ENCODE measurements at places on chromosomes 2 and 18.
A peak's percentile ranks its signal among the peaks of the same experiment; 100 is the strongest.

DNA sequence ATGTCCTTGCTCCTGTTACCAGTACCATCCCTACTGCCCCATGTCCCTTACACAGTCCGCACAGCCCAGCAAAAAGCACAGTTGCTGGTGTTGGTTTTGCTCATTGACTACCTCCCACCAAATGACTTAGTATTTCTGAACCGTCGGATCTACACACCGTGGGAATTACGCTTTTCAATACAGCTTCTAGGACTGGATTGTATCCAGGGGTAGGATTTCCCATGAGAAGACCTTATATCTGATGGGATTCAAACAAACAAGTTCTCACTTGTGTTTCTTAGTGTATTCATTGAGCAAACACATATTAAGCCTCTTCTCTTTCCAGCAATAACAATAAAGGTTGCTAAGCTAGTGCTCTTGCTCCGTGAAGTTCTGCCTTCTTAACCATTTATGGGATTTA is 25.8 kb downstream of the TRAPPC12 start:
- no peak for DNase-seq

DNA sequence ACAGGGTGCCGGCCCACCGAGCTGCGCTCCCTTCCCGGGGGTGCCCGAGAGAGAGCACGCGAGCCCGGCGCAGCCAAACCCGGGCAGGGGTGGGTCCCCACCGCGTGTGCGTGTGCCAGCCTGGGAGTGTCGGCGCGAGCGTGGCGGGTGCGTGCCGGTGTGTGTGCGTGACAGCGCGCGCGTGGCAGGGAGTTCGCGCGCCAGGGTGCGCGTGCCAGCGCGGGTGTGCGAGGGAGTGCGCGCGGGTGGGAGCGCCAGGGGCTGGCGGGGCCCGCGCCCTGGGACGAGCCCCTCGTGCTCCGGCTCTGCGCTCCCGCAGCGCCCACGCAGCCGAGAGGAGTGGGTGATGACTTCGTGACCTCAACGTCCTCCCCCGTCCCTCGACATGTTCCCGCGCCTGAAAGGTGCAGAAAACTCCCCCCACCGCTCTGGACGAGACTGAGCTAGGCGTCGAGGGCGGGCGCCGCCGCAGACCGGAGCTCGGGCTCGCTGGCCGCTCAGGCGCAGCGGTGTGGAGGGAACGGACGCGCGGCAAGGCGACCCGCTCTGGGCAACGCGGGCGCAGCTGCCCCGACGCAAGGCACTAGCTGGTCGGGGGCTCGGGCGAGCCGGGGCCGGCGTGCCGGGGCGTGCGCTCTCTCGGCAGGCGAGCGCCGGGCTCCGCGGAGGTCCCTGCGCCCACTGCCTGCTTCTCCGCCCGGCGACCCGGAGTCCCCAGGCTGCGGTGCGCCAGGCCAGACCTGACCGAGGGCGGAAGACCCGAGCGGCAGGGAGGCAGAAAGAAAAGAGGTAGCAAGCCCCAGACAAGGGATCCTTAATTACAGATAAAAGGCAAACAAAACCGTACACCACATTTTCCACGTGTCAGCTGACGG is 582.8 kb downstream of the ZEB2 start:
- DNase-seq = peak; percentile 35

DNA sequence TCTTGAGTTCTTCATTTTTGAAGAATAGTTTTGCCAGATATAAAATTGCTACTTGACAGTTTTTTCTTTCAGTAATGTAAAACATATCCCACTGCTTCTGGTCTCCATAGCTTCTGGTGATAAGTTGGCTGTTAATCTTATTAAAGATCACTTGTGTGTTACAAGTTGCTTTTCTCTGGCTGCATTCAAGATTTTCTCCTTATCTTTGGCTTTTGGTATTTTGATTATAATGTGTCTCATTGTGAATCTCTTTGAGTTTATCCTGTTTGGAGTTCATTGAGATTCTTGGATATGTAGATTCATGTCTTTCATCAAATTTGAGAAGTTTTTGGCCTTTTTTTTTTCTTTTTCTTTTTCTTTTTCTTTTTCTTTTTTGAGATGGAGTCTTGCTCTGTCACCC is 20.2 kb upstream of the ADNP2 start:
- DNase-seq = no peak

DNA sequence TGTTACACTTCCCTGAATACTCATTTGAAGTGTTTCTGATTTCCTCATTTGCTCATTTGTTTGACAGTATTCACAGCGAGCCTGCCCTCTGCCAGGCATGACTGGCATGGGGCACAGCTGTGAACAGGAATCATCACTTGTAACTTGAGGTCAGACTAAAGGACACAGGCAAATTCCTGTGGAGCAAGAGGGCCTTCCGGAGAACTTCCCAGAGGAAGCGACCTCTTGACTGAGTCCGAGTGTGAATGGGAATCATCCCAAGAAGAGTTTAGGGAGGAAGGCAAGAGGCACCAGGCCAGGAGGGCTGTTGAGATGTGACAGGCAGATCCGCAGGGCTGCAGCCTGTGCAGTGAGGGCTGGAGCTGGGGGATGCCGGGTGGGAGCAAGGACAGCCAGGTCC is 45.4 kb downstream of the LIMS1 start:
- DNase-seq = no peak

DNA sequence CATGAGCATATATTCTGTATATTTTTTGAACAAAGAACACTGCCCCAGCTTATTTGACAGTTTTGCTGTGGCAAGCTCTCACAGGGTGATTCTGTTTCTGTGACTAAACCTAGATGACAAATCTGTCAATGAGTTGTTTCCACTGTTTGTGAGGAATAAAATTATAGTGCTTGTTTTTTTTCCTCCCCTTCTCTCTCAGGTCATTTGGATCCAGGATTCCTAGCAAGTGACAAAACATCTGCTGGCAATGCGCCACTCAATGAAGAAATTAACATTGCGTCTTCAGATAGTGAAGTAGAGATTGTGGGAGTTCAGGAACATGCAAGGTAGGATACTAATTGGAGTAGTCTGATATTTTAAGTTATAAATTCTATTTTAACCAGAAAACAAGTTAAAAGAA is 149.3 kb downstream of the HAUS1 start:
- no peak for DNase-seq

- no peak for DNase-seq
These were observed 89.6 kb downstream of the COMMD1 start for GRCh38 chr2:61995065-61995464.

- DNase-seq = no peak
These were observed 55.1 kb downstream of the FAM117B start for GRCh38 chr2:202689898-202690297.

DNA sequence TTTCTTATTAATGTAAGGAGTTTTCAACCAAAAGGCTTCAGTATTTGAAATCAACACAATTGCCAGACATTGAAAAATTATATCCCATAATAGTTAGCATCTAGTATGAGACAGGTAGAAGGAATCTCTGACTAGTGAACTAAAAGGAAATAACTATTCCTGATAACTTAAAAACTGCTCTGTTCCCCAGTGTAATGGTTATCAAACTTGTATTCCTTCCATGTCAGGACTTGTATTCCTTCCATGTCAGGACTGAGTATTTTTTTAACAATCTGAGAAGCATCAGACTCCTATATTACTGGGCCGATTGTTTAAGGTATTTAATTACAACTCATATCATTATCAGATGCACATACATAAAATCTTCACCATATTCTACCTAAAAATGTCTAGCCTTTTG is 238.5 kb downstream of the HNMT start:
- no peak for DNase-seq

DNA sequence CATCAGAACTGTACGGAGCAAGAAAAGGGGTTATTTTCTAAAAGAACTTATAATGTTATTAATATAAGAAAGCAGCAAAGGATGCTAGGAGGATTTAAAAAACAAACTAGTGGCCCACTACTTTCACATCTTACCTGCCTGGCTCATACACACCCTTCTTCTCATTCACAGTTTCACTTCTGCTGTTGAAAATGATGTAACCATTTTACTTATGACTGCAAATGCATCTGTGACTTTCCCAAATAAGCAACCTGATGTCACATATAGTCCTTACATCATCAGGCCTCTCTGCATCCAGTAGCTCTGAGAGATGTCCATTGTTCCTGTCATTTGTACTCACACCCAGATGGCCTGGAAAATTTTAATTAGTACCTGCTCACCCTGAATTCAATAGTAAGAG is 101.8 kb upstream of the MYO3B start:
- no peak for DNase-seq

- DNase-seq = peak; percentile 13
These were observed 73.3 kb downstream of the PIK3C3 start for GRCh38 chr18:42028247-42028832.

DNA sequence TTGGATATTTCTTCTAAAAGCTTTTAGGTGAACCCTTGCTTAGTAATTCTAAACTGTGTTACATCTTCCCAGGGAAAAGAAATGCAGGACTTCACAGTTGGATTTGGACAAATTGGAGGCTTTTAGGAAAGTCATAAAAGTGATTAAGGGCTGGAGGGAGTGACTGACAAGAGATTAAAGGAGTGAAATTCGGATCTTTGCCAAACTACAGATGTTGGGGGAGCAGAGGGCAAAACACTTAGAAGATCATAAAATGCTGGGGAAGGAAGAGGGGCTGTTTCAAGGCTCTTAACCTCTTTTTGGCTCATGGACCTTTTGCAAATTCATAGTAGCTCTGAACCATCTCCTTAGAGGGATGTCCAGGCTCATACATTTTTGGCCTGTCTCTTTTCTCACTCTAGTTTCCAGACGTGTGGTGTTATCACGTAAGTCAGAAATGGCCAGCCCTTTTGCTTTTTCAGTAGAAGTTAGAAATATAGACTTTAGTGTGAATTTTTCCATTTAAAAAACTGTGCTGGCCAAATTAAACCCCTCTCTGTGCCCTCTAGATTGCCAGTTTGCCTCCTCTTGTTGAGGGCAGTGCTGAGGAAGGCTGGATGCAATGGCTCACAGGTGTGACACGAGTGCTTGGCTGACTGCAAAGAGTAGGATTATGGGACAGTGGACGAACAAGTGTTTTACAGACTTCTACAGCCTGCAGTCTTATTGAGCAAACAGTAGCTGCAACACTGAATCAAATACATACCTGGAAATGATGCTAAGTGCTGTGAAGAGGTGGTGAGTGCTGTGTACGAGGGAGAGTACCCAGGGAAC is 109.9 kb downstream of the LYPD6B start:
- no peak for DNase-seq

DNA sequence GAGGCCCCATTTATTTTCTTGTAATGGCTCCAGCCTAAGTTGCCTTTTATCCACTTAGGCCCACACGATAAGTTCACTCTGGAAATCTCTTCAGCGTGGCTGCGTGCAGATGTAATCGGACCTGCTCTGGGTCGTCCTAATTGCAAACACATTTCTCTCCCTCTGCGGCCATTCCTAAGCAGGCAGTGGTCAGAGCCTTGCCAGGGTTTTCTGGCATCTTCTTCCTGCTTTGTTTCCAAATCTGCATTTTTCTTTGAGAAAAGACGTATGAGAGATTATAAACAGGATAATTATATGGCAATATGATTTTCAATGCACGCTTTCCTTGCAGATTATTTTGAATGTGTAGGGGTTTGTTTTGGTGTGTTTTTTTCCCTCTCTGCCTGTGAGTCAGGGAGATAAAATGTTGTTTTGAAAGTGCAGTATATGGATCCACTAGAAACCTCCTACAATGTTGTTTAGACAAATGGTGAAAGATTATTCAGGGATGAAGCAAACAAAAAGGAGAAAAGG is 239.4 kb upstream of the TANK start:
- DNase-seq = no peak

DNA sequence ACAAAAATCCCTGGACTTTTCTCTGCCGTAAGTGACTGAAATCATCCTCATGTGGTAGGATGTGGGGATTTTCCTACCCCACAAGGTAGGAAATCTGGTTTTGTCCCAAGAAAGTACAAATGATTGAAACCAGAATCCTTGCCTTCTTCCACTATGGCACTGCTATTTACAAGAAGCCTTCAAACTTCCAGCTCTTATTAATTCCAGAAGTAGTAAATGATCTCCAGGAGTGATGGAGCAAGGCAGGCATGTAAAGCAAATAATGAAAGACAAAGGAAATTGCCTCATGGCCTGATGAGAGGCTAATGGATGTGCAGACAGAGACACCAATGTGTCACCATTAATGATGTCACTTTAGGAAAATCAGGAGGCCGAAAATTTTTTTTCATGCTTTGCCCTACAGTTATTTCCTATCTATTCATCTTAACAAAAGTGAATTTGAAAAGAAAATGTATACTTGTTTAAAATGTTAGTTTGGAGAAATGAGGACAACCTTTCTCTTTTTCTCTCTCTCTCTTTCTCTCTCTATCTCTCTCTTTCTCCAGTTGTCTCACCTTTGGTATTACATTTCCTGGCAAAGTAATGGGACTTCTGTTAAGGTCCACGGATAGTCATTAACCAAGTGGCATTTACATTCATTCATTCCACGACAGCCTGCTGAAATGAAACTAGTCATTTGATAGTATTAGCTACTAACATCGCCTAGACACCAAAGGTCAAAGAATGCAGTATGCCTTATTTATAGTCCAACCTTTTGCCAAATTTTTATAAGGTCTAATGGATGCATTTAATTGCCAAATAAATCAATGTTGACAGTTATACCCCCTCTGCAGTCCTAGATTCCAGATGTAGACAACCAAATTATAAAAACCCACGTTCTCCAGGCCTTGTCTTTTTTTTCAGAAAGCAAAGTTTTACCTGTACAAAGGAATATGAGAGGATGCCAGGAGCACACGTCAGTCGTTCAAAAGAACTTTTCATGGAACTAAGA is 5.0 kb upstream of the EVA1A start:
- DNase-seq = no peak

GRCh38 chr2:10071595-10071994 is 8.6 kb downstream of the CYS1 start:
- DNase-seq = no peak

DNA sequence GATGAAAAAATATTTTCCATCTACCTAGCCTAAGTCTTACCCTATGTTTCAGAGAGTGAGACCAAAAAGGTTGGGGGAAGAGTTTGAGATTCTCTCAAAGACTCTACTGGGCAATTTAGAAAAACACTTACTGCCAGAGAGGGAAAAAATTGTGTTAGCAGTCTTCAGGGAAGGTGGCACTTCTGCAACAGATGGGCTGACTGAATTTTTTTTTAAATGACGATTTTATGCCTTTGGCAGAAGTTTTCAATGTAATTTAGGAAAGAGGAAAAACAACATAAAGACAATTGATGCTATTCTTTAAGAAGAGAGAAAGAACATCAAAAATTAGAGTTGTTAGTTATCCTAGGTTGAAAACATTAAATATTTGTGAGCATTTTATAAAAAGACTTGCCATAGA is 1894.5 kb upstream of the PIK3C3 start:
- no peak for DNase-seq

DNA sequence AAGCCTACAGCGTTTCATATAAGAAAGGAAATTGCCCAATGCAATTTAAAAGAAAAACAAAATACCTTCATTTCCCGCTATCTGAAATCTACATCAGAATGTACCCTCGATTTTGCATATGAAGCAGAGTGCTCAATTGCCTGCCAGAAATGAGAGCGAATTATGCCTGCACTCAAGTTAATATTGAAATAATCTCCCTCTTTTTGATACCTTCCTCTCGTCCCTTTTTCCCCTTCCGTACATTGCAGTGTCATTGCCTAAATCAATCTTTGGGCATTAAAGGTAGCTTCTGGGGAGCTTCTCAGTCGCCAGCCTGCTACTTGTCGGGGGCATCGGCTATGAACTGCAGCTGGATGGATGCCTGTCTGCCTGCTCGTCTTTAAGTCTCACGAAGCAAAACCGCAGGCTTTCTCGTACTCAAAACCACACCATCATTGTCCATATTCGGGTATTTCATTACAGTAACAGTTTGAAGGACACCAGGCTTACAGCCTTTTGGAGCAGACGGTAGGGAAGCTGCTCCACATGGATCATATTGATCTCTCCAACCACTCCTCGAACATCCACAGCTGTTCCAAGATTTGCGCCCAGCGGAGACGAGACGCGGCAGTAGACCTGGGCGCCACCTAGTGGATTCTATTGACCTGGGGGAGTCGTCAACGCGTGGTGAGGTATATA is 64.0 kb upstream of the HNRNPA3 start:
- DNase-seq = peak; percentile 66

All from activated CD4-positive, alpha-beta T cell treated with anti-CD3 and anti-CD28 coated beads for 4 hours (primary cell).